Activated T-cell treated with anti-CD3 and anti-CD28 coated beads for 4 hours (primary cell): ENCODE measurements at places on chromosomes 16 and 17.

DNA sequence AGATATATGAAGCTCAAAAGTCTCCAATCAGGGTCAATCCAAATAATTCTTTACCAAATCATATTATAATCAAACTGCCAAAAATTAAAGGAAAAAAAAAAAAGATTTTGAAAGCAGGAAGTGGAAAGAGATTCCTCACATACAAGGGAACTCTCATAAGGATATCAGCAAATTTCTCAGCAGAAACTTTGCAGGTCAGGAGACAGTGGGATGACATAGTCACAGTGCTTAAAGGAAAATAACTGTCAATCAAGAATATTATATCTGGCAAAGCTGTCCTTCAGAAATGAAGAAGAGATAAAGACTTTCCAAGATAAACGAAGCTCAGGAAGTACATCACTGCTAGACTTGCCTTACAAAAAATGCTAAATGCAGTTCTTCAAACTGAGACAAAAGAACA, 40.0 kb upstream of the CDYL2 start:
- no peak for DNase-seq

- DNase-seq: no peak
Observed at GRCh38 chr17:49777563-49777962, 10.9 kb upstream of the KAT7 start.

GRCh38 chr17:9760266-9760665, 31.1 kb downstream of the DHRS7C start:
- DNase-seq: no peak

DNA sequence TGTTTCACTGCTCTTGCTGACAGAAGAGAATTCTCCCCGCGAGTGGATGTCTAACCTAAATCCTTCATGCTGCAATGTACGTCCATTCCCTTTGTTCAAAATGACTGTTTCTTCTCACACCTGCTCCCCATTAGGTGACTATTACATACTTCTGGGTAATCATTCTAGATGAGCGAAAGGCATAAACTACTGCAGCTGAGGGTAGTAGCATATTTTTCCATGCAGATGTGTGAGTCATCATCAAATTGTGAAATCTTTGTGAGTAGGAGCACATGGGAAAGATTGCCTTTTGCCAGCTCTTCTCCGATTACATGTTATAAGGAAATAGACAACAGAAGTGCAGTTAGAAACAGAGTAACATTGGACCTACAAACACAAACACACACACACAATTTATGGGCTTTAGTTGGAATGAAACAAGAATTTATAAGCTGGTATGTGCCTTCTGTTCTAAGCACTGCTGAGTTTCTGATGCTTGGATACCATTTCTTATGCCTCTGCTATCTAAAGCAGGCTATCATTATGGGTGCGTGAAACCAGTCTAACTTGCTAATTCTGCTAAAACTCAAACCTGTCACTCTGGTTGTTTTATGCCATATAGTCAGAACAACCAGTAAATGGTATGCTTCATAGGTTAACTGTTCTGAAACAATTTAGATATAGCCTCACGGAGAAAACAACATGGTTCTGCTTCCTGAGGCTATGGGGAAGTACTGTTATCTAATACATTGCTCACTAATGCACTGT, 346.9 kb upstream of the PSMD7 start:
- no peak for DNase-seq

DNA sequence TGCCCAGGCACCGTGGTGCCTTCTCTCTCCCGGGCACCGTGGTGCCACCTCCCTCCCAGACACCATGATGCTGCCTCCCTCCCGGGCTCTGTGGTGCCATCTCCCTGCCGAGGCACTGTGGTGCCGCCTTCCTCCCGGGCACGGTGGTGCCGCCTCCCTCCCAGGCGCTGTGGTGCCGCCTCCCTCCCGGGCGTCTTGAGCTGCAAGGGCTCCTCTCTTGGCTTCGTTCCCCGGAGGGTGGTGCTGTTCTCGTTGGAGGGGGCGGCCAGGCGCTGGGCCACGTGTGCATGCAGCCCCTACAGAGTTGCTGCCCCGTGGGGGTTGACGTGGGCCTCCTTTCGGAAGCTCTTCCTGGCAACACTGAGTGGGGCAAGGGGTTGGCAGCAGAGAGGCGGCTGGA, 8.2 kb downstream of the CENPX start:
- DNase-seq: no peak

DNA sequence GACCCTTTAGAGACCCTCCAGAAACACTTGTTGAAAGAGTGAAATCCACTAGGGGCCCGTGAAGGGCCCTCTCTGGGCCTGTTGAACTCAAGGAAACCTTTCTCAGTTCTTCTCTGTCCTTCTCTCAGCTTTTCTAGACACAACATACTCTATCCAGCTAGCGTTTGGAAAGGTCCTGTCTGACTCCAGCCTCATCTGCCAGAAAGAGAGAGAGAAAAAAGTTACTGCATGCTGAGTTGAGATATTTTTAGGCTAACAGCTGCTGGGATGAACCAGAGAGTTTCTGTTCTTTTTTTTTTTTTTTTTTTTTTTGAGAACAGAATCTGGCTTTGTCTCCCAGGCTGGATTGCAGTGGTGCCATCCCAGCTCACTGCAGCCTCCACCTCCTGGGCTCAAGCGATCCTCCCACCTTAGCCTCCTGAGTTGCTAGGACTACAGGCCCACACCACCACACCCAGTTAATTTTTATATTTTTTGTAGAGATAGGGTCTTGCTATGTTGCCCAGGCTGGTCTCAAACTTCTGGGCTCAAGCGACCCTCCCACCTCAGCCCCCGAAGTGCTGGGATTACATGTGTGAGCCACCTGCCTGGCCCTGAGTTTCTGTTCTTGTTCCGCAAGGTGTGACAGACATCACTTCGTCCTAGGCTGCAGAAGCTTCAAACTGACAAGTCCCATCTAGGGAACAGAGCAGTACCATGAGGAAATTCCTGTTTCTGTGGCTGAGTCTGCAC, 14.9 kb upstream of the TEX2 start:
- no peak for DNase-seq

- no peak for DNase-seq
Observed at GRCh38 chr17:61463316-61464129, 11.3 kb downstream of the TBX4 start.

DNA sequence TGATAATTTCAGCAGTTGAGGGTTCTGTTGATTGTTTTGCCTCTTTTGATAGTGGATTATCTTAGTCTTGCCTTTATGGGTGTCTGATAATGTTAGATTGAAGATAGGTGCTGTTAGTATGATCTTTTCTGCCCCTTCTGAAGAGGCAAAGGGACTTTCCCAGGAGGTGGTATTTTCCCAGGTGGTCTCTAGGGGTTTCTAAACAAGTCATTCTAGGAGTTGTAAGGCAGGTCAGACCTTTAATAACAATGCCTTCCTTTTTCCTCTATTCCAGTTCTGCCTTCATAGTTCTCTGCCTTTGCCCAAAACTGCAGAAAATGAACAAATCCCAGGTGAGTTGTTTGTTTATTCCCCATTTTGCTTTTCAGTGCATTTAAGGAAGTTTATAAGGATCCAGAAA, 4.3 kb downstream of the ZFP1 start:
- no peak for DNase-seq

GRCh38 chr16:87333581-87334331, 16.6 kb upstream of the C16orf95 start:
- DNase-seq: no peak

- no peak for DNase-seq
Observed at GRCh38 chr16:19210280-19210924, 42.4 kb downstream of the SYT17 start.

- DNase-seq: peak; percentile 19
Observed at GRCh38 chr16:27972500-27972899, 91.0 kb downstream of the GSG1L start.

DNA sequence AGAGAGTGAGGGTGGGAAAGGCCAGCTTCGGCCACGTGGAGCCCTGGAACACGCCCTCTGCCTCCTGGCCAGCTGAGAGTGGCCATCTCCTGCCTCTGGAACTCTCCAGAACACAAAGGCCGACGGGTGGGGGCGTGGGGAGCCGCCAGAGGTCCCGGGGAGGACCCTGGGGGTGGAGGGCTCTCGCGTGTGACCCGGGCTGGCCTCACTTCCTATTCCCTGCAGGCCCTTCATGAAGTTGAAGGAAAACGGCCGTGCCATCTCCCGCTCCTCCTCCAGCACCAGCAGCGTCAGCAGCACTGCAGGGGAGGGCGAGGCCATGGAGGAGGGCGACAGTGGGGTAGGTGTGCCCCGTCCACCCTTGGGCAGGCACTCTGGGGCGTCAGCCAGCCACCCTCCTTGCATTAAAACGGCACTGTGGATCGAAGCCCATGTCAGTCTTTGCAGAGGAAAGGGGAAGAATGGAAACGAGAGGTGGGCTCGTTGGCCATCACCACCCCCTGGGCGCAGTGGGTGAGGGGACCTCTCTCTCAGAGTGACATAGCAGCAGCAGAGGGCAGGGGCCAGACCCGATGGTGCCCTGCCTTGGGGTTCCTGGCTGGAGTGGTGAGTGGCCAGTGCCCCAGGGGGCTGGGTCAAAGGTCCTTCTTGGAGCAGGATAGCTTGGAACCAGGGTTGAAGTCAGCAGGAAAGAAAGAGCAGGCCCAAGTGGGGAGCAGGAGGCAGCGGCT, 37.1 kb downstream of the OR1D5 start:
- DNase-seq: no peak

- no peak for DNase-seq
Observed at GRCh38 chr16:84633622-84634021, 14.7 kb upstream of the KLHL36 start.

- peak; percentile 25 for DNase-seq
Observed at GRCh38 chr17:10226930-10227695, 28.7 kb upstream of the GAS7 start.

DNA sequence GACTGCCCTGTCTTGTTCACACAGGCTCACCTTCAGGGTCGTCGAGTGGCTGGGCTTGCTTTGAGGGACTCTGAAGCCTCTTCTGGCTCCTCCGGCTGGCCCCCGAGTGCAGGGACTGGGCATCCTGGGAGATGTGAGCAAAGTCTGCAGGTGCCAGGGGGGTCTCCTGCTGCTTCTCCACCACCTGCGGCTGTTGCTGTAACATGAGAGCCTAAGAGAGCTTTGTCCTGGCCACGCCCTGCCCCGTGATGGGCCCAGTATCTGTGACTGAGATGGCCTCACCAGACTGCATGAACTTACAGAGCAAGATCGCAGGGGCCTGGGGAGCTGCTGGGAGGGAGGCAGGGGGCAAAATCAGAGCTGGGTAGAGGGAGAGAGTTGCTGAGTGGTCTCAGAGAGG, 12.5 kb downstream of the ERN2 start:
- no peak for DNase-seq

DNA sequence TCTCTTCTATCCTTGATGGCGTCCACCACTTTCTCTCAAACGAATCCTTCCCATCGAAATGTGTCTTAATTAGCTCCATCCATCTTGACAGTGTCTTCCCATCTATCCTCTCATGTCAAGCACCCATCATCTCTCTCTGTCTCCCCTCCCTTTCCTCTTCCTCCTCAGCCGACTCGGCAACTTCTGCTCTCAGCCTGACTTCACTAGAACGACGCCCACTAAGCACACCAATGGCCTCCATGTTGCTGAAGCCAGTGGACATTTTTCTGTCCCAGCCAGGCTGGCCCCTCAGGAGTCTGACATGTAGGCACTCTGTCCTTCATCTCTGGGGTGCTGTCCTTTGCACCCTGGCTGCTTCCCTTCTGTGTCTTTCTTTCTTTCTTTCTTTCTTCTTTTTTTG, 2.5 kb upstream of the SPATA20 start:
- no peak for DNase-seq

- DNase-seq: no peak
Observed at GRCh38 chr17:30720013-30720471, 104.5 kb downstream of the CRLF3 start.
